Effector memory CD4-positive, alpha-beta T cell (primary cell): ENCODE measurements at places on chromosomes 16 and 17.

DNA sequence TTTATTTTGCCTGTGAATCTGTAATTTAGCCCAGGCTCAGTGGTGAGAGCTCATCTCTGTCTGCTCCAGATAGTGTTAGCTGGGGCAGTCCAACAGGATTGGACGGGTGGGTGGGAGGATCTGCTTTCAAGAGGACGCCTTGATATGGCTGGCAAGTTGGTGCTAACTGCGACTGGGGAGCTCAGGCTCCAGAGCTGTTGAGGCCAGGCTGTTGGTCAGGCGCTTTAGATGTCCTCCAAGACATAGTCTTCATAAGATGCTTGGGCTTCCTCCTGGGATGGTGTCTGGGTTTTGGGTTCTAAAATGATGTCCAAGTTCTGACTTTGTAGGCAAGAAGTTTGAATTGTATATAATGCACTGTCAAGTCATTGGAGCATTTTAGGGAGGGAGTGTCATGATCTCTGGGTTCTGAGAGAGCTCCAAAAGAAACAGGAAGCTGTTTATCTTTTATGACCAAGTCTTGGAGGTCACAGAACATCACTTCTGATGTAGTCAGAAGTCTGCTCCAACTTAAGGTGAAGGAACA, 12.8 kb upstream of the PCTP start:
- no peak for DNase-seq

GRCh38 chr17:36813357-36813756, 123.9 kb upstream of the LHX1 start:
- DNase-seq: no peak

DNA sequence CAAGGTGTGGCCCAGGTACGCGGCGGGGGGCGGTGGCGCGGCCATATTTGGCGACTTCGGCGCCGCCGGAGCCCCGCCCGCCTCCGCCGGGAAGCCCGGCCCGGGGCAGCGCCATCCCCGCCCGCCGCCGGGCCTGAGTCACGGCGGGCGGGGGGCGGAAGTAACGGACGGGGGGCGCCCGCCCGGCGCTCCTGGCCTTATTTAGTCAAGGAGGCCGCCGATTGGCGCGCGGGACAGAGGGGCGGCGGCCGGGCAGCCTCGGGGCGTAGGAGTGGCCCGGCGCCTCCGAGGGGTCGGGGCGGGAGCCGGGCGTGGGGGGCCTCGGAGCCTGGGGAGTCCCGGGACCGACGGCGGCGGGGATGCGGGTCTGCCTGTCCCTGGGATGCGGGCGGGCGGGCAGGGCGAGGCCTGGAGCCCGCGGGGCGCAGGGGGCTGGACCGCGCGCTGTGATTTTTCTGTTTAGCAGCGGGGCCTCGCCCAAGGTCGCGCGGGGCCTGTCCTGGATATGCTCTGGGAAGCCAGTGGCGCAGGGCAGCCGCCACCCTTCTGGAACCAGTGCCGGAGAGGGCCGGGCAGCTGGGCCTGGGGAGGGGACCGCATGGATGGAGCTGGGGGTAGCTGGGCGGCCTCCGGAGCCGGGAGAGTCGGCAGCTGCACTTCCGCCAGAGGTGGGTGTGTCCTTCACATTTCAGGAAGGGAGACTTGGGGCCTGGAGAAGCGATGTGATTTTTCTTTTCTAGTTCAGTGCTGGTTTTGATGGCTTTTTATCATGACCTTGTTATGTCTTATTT, 2.3 kb upstream of the ACTG1 start:
- peak; percentile 57 for DNase-seq

DNA sequence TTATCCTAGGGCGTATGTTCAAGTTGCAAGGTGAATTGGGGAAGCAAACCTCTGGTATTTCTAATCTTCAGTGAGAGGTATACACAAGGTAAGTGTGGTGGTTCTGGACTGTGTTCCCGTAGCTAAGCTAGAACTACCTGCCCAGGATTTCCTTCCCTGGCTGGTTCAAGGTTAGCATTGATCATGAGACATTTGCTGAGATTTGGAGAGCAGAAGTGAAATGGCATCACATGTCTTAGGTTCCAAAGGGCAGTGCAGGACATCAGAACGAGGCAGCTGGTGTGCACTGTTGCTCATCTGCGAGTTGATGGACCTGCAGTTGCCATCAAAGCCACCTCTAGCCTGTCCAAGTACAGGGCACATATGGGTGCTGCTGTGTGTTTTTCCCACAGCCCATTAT, 95.2 kb downstream of the EMP2 start:
- no peak for DNase-seq

DNA sequence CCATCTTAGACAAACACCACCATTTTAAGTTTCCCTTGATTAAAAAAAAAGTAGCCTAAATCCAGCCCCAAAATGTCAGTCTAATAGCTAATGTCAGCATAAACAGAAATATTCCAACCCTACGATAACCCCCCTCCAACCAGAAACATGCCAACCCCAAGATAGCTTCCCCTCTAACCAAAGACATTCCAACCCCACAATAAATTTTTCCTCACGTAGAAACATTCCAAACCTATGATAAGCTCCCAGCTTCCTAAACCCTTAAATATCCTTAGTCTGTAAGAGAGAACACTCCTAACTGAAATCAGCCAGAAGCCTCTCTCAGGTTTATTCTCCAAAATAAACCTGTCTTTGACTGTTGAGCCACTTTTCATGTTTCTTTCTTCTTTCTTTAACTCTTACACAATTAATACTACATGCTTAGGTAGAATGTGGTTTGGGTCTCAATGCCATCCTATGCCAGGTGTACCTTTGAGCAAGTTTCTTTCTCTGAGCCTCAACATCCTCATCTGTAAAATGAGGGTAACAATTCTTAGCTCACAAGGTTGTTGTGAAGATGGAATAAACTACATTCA, 10.5 kb upstream of the KRT38 start:
- DNase-seq: no peak

DNA sequence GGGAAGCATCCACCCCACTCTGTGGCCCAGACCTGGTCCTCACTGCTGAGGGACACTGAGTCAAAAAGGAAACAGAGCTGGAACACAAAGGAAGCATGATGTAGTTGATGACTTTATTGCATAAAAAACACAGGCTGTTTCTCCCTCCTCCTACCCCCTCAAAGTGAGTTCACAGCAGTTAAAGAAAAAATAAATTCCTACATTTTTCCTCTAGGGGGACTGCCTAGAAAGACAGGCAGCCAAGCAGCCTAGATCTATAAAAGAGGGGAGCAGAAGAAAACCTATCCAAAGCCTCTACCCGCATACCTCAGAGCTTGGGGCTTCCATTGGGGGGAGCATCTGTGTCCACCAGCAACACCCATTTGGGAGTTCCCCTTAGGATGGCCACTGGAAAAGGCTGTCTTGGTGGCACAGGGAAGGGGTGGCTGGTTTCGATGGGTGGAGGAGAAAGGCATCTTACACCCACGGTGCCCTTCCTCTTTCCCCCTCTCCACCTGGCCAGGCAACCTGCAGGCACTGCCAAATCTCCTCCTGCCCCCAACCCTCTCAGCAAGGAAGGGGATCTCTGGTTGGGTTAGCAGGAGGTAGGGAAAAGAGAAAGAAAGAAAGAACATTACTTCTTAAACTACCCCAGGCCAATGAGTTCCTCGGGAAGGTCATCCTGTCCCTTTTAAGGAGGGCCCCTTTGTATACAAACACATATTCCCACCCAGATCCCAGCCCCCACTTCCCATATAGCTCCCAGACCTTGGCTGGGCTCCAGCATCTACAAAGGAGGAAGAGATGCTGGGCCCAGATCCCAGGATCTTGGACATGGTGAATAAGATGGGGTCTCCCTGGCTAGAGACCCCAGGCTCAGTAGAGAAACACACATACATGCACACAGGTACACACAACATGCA, 4.0 kb upstream of the SCRN2 start:
- DNase-seq: no peak

GRCh38 chr16:15037003-15037402, 18.9 kb downstream of the NTAN1 start:
- DNase-seq: no peak

DNA sequence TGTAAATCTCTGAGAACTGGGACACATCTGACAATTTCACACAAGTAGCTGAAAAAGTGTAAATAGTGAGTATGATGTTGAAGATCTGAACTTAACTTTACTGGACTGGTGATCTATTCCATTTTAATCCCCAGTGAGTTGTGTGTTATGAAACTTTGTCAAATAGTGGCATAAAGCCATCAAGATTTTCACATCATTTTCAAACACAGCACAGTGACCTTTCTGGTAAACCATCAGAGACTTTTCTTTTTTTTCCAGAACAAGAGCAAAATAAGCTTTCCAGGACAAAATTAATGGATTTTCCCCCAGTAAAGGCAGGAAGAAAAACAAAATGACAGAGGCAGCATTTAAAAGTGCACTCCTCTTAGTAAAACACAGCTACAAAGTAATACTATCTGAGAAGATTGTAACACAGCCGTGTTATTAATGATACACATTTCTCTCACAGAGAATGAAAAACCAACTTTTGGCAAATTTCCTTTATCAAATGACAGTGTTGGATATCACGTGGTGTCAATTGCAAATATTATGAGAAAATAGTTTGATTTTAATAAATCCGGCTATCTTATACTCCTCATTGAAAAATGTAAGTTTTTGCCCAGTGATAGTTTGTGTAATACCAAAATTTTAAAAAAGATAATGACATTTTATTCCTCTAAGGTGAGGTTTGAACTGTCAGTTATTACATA, 16.8 kb upstream of the COL1A1 start:
- DNase-seq: no peak

DNA sequence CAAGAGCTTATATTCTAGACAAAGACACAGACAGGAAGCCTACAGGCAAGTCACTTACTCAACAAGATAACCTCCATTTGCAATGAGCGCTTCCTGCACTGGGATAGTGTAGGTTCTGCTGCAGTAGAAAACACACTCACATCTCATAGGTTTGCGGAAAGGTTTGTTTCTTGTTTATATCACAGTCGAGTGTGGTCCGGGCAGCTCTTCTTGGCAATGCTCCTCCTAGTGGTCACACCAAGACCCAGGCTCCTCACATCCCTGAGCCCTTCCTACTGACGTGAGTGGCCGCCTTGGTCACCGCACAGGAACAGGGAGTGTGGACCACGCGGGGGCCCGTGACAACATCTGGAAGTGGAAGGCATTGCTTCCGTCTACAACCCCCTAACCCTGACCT, 48.0 kb upstream of the RBFOX3 start:
- no peak for DNase-seq
